Type B pancreatic cell (in vitro differentiated cells): ENCODE measurements at places on chromosomes 16 and 17. TPM values are rescaled to one million over a fixed set of nuclear protein-coding genes. Genes with fewer than 3 reads are reported as not detected.

SECTM1 gene
- 13.2 and 17.7 TPM in 2 replicates for total RNA-seq

PRAC2 gene
- total RNA-seq: not detected in 2 replicates

SPN gene
- total RNA-seq: 0.14 and 0.31 TPM in 2 replicates

PKMYT1 gene
- total RNA-seq: 25.1 and 42.3 TPM in 2 replicates

PRSS22 gene
- total RNA-seq: 42.5 and 56.8 TPM in 2 replicates

CFDP1 gene
- 62.5 and 84.9 TPM in 2 replicates for total RNA-seq

CETP gene
- total RNA-seq: not detected in 2 replicates

ABCA6 gene
- total RNA-seq: 0.36 and 0.48 TPM in 2 replicates

GRCh38 chr17:35578929-35579432 lies 610 bp upstream of the PEX12 start:
- DNase-seq: no peak
- peaks cover 9% of the 10 kb centered on the region for H3K27me3 ChIP-seq
- peak overlapping the region; percentile 97 for H3K4me3 ChIP-seq
- H3K36me3 ChIP-seq: peaks cover 5% of the 10 kb centered on the region

DNA sequence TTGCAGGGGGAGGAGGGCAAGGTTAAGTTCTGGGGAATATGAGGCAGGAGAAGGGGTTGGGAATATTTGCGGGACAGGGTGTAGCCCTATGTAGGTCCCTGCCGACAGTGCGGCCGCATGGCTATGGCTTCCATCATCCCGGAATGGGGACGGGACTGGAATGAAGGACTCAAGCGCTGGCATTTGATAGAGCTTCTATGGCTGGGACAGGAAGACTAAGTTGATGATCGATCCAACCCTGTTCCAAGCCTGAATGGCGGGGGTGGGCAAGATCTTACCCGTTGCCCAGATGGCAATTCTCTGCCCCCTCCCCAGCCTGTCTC lies 47.1 kb downstream of the SRCIN1 start:
- peak overlapping the region; percentile 93 for H3K27ac ChIP-seq
- H3K4me1 ChIP-seq: peaks cover 15% of the 10 kb centered on the region
- H3K36me3 ChIP-seq: no peaks in the 10 kb centered on the region
- no peak for DNase-seq
- peak overlapping the region; percentile 95 for H3K4me3 ChIP-seq
- H3K27me3 ChIP-seq: peaks cover 42% of the 10 kb centered on the region

DNA sequence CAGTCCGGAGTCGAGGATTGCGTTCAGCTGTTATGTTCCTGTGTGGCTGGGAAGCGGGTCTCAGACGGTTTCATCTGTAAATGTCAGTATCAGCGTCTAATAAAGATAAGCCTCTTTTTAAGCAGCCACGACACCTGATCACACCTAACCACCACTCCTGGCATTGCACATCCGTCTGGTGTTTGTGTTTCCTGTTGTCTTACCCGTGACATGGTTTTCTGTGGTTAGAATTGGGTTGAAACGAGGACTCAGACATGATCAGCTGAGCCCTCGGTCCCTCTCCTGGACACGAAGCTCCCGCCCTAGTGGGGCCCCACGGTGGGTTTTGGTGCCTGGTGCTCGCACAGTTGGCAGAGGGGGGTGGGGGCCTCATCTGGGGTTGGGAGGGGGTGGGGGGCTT lies 18.3 kb downstream of the CPNE7 start:
- H3K27me3 ChIP-seq: no peaks in the 10 kb centered on the region
- no peak overlapping the region for H3K4me3 ChIP-seq
- no peaks in the 10 kb centered on the region for H3K4me1 ChIP-seq
- no peaks in the 10 kb centered on the region for H3K36me3 ChIP-seq

DNA sequence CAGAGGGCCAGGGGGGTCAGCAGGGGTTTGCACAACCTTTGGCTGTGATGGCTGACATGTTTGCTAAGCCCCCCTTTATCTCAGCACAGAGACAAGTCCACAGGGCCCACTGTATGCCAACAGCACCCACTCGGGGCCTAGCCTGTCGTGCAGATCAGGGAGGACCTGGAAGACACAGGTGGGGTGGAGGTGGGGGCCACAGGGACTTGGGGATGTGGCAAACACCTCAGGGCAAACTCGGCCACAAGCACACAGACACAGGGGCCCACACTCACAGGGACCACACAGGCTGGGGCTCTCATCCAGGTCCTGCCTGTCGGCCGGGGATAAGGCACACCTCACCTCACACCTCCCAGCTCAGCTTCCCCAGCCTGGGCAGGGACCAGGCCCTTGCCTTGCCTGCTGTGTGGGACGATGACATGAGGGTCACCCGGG lies 87.9 kb downstream of the C16orf78 start:
- DNase-seq: peak; percentile 57
- no peak overlapping the region for H3K4me3 ChIP-seq
- peaks cover 52% of the 10 kb centered on the region for H3K27me3 ChIP-seq
- peaks cover 5% of the 10 kb centered on the region for H3K4me1 ChIP-seq
- no peak overlapping the region for H3K27ac ChIP-seq
- no peaks in the 10 kb centered on the region for H3K36me3 ChIP-seq

- peaks cover 23% of the 10 kb centered on the region for H3K27me3 ChIP-seq
- no peaks in the 10 kb centered on the region for H3K36me3 ChIP-seq
- peaks cover 11% of the 10 kb centered on the region for H3K4me1 ChIP-seq
- H3K4me3 ChIP-seq: no peak overlapping the region
- no peak overlapping the region for H3K27ac ChIP-seq
Measured at GRCh38 chr16:57843400-57843799, 41.1 kb upstream of the KIFC3 start.

DNA sequence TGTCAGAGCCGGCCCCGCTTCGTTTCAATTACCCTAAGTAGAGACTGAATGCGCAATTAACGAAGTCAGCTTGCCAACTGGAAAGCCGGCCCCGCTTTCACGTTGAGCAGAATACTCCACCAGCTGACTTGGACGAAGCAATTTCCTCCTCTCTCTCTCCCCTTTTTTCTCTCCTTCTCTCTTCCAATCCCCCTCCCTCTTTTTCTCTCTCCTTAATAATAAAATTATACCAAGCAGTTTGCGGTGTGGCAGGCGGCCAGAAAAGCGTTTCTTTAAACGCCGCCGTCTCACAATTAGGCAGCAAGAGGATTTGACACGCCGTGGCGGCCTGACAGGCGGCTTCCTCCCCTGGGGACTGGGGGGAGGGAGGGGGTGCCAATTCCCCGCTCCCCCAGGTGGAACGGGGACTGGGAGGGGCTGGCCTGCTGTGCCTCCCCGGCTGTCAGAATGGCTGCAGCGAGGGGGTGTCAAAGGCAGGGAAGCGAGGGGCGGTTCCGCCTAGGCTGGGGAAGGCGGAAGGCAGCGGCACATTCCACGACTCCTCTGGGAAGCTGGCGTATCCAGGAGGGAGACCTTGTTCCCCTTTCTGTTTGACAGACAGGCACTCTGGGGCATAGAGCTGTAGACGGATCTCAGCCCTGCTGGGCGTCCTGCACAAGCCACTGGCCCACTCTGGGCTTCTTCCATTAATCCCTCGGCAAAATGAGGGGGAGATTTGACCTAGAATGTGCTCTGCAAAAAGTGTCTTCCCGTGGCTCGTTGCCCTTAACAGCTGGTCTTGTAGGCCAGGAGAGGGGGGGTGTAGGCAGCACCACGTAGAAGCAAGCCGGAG lies 52.7 kb downstream of the SREBF1 start:
- DNase-seq: no peak
- H3K36me3 ChIP-seq: no peaks in the 10 kb centered on the region
- H3K4me1 ChIP-seq: peaks cover 44% of the 10 kb centered on the region
- H3K27me3 ChIP-seq: no peaks in the 10 kb centered on the region
- peak overlapping the region; percentile 87 for H3K4me3 ChIP-seq
- H3K27ac ChIP-seq: peak overlapping the region; percentile 80

- peak overlapping the region; percentile 93 for H3K4me3 ChIP-seq
- peaks cover 11% of the 10 kb centered on the region for H3K36me3 ChIP-seq
- no peaks in the 10 kb centered on the region for H3K27me3 ChIP-seq
Measured at GRCh38 chr17:18858567-18859245, 775 bp downstream of the PRPSAP2 start.

DNA sequence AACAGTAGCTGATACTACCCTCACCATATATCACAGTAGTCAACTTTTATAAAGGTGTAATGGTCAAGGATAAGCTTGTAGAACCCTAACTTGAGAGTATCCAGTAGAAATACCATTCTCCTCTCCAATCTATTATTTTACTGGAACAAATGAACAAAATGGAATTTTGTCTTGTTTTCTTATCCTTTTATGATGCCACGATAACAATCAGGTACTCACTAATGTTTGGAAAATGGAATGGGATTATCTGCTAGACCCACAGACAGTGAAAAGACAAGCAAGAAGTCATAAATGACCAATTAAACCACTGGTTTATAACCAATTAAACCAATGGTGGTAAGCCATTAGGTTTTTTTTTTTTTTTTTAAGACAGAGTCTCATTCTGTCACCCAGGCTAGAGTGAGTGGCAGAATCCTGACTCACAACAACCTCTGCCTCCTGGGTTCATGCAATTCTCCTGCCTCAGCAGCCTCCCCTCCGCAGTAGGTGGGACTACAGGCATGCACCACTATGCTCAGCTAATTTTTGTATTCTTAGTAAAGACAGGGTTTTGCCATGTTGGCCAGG lies 10.4 kb downstream of the GPATCH8 start:
- H3K27ac ChIP-seq: no peak overlapping the region
- H3K4me1 ChIP-seq: peaks cover 20% of the 10 kb centered on the region
- no peaks in the 10 kb centered on the region for H3K27me3 ChIP-seq
- no peak overlapping the region for H3K4me3 ChIP-seq

DNA sequence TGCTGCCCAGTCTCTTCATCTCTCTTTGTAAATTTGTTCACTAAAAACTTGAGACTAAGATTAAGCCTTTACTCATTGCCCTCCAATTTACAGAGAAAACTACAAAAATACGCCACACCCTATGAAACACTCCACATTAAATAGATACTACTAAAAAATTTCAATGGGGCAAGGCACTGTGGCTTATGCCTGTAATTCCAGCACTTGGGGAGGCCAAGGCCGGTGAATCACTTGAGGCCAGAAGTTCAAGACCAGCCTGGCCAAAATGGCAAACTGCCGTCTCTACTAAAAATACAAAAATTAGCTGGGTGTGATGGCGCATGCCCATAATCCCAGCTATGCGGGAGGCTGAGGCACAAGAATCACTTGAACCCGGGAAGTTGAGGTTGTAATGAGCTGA lies 3.8 kb downstream of the UBE2O start:
- no peak for DNase-seq
- peak overlapping the region; percentile 11 for H3K4me3 ChIP-seq
- H3K4me1 ChIP-seq: peaks cover 69% of the 10 kb centered on the region
- H3K27ac ChIP-seq: no peak overlapping the region
- no peaks in the 10 kb centered on the region for H3K36me3 ChIP-seq
- H3K27me3 ChIP-seq: no peaks in the 10 kb centered on the region

DNA sequence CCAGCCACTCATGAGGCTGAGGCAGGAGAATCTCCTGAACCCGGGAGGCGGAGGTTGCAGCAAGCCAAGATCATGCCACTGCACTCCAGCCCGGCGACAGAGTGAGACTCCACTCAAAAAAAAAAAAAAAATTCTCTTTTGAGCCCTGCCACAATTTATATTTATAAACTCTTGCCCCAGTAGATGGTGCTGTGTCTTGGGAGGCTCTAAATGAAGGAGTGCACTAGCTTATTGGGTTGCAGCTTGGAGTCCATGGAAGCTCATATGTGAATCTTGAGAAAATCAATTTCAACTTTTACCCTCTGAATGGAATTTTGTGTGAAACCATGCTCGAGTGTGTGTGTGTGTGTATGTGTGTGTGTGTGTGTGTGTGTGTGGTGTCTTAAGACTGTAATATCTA lies 420.1 kb downstream of the HS3ST4 start:
- H3K27me3 ChIP-seq: no peaks in the 10 kb centered on the region
- DNase-seq: no peak
- no peaks in the 10 kb centered on the region for H3K4me1 ChIP-seq
- H3K36me3 ChIP-seq: no peaks in the 10 kb centered on the region
- no peak overlapping the region for H3K4me3 ChIP-seq

- peak overlapping the region; percentile 95 for H3K4me3 ChIP-seq
- H3K27me3 ChIP-seq: peaks cover 3% of the 10 kb centered on the region
- peaks cover 5% of the 10 kb centered on the region for H3K36me3 ChIP-seq
- no peak for DNase-seq
- H3K27ac ChIP-seq: peak overlapping the region; percentile 99
Measured at GRCh38 chr16:2777903-2778629, 986 bp upstream of the ELOB start.

GRCh38 chr16:85998171-85998867 lies 99.4 kb downstream of the IRF8 start:
- H3K27me3 ChIP-seq: peaks cover 41% of the 10 kb centered on the region
- H3K36me3 ChIP-seq: no peaks in the 10 kb centered on the region
- no peak overlapping the region for H3K27ac ChIP-seq

- peak overlapping the region; percentile 65 for H3K4me3 ChIP-seq
- H3K27me3 ChIP-seq: peaks cover 62% of the 10 kb centered on the region
- H3K4me1 ChIP-seq: no peaks in the 10 kb centered on the region
- no peak overlapping the region for H3K27ac ChIP-seq
- no peaks in the 10 kb centered on the region for H3K36me3 ChIP-seq
Measured at GRCh38 chr17:1231456-1231855, 38.8 kb upstream of the BHLHA9 start.

DNA sequence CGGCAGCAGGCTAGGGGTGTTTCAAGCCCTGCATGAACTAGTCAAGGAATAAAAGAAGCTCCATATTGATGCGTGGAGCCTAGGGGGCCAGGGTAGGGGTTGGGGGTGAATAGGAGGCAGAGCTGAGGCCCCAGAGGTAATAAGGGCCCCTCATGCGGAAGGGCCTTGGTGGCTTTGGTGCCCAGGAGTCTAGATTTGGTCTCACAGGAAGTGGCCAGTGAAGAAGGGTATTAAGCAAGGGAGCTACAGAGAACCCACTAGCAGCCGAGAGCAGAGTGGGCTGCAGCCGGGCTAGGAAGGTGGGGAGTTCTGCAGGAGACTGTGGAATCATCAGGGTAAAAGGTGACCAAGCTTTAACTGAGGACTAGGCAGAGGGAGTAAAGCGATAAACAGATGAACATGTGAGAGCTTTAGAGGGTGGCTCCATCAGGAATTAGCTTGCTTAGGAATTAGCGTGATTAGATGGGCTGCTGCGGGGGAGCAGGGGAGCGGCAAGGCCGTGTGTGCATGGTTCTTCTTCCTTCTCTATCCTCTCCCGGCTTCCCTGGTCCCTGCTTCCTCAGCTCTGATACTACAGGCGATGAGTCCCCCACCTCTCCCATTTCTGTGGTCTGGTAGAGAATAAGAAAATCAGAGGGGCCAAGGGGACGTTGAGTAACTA lies 9.8 kb downstream of the GNGT2 start:
- peaks cover 52% of the 10 kb centered on the region for H3K27me3 ChIP-seq
- no peak for DNase-seq
- no peaks in the 10 kb centered on the region for H3K36me3 ChIP-seq

DNA sequence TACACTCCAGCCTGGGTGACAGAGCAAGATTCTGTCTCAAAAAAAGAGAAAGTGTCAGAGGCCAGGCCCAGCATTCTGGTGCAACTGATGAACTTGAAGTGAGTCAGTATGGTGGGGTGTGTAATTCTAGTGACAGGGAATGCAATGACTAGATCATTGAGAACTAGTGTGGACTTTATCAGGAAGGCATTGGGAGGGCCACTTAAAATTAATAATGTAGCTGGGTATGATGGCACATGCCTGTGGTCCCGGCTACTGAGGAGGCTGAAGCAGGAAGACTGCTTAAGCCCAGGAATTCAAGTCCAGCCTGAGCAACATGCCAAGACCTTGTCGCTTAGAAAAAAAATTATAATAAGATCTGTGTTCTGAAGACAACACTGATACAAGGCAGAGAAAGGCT lies 90.8 kb downstream of the STX8 start:
- H3K27ac ChIP-seq: no peak overlapping the region
- H3K27me3 ChIP-seq: no peaks in the 10 kb centered on the region
- no peak overlapping the region for H3K4me3 ChIP-seq
- no peak for DNase-seq
